ENCODE measurements at places on chromosomes 16 and 17. TPM values are rescaled to one million over a fixed set of nuclear protein-coding genes. Genes with fewer than 3 reads are reported as not detected.

- no peak for DNase-seq
These were observed 5.3 kb downstream of the NLK start for GRCh38 chr17:28047806-28048205.

GRCh38 chr17:43388359-43389045, 10.3 kb upstream of the ARL4D start:
- peak; percentile 94 for DNase-seq

CRYBA1 gene
- not detected for total RNA-seq

GRCh38 chr17:19359856-19360255, 2.7 kb downstream of the B9D1 start:
- no peak for DNase-seq

DNA sequence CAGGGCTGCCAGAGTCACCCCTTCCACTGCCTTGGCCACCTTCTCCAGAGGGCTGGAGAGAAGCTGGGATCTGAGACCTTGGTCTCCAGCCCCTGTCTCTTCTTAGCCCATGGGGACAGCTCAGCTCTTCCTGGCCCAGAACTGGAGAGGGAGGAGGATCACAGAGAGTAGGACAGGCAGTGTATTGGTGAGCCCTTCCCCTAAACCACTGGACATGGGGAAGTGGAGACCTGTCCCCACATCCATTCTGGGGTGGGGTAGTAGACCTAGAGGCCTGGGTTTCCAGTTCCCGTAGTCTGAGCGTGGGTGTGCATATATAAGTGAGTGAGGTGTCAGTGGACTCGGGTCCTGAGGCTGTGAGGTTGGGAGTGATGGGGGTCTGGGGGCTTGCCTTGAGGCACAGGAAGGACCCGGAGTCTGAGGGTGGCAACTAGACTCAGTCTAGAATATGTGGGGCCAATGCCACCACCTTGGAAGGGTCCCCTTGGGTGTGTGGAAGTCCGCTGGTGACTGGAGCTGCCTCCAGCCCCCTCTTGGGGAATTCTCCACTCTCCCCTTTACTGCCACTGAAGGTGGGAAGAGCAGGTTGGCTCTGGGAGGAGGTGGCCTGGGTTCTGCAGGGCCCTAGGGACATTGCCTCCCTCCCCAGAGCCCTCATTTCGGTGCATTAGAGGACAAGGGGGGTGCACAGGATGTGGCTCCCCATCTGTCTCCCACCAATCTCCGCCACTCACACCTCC, 19.9 kb downstream of the GJD3 start:
- DNase-seq, result no peak

DNA sequence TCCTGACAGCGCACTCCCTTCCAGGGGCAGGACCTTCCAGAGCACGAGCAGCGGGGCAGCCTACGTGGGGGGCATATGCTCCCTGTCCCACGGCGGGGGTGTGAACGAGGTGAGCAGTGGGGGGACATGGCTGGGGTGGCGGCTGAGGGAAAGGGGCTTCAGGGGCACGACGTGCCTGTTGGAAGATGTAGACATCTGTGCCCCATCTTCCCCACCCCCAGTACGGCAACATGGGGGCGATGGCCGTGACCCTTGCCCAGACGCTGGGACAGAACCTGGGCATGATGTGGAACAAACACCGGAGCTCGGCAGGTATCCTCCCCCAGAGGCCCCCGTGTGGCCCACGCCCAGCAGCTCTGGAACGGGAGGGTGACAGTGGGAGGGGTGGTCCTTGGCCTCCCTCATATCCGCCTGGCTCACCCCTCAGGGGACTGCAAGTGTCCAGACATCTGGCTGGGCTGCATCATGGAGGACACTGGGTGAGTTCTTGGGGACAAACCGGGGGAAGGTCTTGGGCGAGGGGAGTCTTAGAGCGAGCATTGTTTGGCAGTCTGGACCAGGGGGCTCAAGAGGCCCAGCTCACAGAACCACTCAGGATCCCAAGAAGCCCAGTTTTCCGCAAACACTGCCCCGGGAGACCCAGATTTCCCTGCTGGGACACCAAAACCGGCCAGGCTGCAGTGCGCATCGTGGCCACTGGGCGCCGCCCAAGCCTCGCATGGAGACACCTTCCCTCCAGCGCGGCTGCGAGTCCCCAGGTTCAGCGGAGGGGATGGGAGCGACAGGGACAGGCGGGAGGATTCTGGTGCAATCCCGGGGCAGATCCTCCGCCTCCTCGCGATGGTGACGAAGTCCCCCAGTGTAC, 15.7 kb downstream of the ADAM11 start:
- peak; percentile 86 for DNase-seq

C16orf92 gene
- total RNA-seq, result not detected

- DNase-seq, result peak; percentile 33
These were observed 18.0 kb downstream of the CTRB2 start for GRCh38 chr16:75188832-75189477.

GRCh38 chr17:79937391-79938335, 98.0 kb downstream of the TBC1D16 start:
- no peak for DNase-seq

GPATCH8 gene
- 11.0 TPM for total RNA-seq

ASPSCR1 gene
- total RNA-seq, result 62.9 TPM

GRCh38 chr17:60941571-60941970, 263.9 kb downstream of the BCAS3 start:
- no peak for DNase-seq

DNA sequence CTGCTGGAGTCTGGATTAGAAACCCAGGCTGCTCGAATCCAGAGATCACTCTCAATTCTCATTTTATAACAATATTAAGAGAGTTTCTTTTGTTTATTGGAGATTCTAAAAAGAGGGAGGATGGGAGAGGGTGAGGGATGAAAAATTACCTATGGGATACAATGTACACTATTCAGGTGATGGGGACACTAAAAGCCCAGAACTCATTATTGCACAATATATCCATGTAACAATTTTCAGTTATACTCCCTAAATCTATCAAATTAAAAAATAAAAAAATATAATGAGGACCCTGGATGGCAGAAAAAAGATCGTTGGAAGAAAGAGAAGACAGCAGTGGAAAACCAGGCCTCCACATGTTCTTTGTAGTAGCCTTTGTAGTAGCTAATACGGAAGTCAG, 100.8 kb downstream of the CNTNAP4 start:
- DNase-seq, result no peak

GRCh38 chr17:14094676-14095601, 25.6 kb downstream of the COX10 start:
- DNase-seq, result no peak

DNA sequence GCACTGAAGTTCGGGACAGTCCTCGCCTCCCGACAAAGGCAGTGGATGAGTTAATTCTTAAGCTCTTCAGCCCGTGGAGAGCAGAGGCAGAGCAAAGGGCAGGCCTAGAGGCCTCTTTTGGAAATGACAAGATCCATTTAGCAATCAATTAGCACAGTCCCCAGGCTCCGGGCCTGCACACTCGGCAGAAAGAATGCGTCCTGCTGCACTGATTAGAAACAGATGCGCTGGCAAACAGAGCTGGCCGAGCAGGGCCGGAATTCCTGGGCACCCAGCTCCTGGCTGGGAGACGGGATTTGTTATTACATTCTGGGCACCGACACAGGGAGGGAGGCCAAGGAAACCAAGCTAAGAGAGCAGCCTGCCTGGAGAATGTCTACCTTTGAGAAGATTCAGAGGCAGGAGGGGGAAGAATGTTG, 162.9 kb downstream of the COPRS start:
- DNase-seq, result peak; percentile 77

CLDN9 gene
- total RNA-seq, result 1.5 TPM

- peak; percentile 86 for DNase-seq
These were observed 40.8 kb upstream of the CMIP start for GRCh38 chr16:81403601-81404391.

DNA sequence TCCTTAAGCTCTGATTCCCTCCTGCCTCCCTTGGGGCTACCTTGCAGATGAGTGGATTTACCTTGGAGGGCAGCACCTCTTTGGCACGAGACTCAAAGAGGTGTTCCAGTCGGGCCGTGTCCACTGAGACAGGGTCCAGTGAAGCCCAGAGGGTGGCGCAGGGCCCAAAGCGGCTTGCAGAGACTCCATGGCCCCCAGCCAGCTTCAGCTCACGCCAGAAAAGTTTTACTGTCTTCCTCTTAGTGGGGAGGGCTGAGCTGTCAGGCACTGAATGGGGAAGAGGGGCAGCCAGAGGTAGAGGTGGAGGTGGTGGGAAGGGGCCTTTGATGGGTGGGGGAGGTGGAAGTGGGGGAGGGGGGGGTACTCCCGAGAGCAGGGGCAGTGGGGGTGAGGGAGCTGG, 6.7 kb downstream of the TMEM208 start:
- no peak for DNase-seq

ATP2C2 gene
- total RNA-seq, result 0.18 TPM

- DNase-seq, result no peak
These were observed 140.1 kb downstream of the CCDC182 start for GRCh38 chr17:57604771-57605674.

- no peak for DNase-seq
These were observed 3.7 kb downstream of the STARD3 start for GRCh38 chr17:39640591-39641031.

CDT1 gene
- 0.50 TPM for total RNA-seq

MPV17L gene
- total RNA-seq, result 14.6 TPM

DNA sequence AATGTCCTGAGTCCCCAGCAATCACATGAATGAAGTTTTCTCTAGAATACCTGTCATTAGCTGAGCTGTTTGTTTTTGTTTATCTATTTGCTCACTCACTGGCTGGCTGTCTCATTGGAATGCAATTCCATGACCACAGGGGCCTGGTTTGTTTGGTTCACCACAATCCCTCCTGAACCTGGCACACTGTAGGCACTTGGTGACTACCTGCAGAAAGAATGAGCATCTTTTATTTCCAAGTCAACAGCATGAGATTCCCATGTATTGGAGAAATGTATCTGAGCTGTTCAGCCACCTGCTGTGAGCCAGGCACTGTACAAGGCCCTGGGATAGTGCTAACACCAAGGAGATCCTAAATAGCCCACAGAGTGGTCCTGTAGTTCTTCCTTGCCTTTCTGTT, 345.1 kb downstream of the XYLT1 start:
- no peak for DNase-seq

GRCh38 chr16:19822533-19822932, 62.1 kb downstream of the GPRC5B start:
- no peak for DNase-seq

DNA sequence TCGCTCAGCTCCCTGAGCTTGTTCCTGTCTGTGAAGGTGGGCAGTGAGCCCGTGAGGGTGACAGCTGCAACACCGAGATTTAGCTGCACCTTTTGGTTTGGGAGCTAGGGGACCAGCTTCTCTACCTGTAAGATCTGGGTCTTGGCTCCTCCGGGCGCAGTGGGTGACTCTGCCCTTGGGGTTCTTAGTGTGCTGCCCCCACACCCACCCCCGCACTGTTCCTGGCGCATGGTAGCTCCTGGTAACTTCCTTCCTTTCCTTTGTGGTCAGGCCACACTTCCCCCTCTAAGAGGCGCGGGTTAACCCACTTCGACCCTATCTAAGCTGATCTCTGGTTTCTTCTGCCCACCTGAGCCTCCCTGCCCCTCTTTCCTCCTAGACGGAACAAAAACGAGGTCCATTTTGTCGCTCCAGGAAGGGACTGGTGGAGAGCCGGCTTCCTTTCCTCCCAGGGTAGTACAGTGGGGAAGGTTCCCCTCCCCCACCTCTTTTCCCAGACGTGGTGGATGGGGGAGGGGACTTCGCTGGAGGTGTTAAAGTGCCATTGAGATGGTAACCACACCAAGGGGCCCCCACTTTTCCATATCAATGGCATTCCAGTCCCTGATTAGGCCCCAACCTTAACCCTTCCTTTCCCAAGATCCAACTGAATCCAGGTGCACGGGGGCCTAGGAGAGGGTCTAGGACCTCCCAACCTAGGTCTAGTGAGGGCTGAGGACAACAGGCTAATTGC, 4.6 kb upstream of the CLDN9 start:
- no peak for DNase-seq

GRCh38 chr16:15765880-15766279, 90.9 kb downstream of the MYH11 start:
- DNase-seq, result no peak

SHCBP1 gene
- total RNA-seq, result not detected

FBRS gene
- total RNA-seq, result 22.7 TPM

GRCh38 chr17:58273453-58274104, 7.2 kb downstream of the MPO start:
- DNase-seq, result no peak

DNA sequence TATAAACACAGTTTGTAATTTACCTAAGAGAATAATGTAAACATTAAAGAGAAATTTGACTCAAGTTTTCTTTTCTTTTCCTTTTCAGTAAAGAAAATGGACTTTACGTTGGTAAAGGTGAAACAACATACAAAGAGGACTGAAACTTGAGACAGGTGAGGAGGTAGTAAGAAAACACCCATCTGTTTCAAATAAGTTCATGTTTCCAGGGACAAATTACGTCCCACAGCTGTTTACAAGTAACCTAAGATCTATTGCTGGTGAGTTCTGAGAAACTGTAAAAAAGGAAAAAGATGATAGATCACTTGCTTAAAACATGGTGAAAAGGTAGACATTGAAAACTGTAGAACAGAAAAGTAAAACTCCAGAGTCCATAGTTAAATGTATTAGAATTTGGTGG, 4.8 kb upstream of the ABCA5 start:
- no peak for DNase-seq

GP2 gene
- total RNA-seq, result 11.8 TPM

AATK gene
- 0.70 TPM for total RNA-seq

DNA sequence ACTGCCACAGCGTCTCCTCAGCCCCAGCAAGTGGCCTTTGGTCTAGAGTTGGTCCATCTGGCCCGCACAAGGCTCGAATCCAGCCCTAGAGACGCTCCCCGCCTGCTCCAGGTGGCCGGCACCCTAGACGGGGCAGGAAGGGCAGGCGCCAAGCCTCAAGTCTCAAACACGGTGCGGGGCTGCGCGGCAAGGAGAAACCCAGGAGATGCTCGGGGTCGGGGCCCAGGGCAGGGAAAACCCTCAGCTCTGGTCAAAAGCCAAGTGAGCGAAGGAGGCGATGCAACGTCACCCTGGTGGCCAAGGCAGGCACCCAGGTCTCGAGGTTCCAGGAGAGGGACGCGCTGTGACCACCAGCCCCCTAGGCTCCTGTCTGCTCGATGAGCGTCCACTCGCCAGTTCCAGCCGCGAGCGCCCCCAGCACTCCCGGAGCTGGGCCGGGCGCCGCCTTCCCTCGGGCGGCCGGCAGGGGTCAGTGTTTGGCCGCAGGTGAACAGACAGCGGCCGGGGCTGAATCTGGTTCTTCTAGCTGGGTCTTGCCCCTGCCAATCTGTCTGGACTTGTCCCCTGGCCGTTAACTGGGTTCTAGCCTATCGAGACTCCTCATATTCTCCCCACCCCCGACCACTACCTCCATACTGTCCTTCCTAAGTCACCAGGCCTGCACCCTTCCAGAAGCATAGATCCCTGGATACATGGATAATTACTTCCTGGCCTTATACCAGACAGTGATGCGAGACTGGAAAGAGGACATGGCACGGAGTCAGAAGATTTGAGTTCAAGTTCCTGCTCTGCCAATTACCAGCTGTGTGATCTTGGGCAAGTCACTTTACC, 44.0 kb downstream of the PRAC1 start:
- DNase-seq, result peak; percentile 67

DNA sequence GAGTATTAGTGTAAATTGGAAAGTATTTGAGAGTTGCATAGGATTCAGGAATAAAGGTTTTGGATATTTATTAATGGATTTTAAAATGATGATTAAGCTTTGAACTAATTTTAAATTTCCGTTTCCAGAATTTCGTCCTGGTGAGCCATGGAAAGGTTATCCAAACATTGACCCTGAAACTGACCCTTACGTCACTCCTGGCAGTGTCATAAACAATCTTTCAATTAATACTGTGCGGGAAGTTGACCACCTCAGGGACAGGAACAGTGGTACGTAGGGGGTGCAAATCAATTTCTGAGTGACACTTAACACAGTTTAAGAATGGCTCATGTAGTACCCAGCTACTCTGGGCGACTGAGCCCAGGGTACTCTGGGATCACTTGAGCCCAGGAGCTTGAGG, 29.1 kb upstream of the SLC5A11 start:
- no peak for DNase-seq
